Stimulated activated naive CD8-positive, alpha-beta T cell treated with anti-CD3 and anti-CD28 coated beads, Interleukin-15, Interleukin-2, amounts not matched to agents 100 U/mL and 50 U/mL, for 24 hours (primary cell): ENCODE measurements at places on chromosomes 3 and 15.

DNA sequence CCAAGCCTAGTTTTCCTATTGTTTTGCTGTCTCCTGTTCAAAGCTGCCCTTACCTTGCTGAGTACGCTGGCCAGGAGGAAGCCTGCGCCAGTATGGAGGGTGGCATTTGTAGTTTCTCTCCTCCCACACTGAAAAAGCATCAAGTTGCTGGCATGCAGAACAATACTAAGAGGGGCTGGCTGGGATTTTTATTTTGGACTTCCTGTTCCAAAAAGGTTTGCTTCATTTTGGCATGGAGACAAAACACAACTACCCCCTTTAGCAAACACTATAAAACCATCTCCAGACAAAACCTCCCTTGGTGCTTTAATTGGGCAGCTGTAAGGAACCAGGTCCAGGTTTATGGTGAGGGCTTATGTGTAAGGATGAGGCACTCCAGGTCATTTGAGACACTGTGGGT is 457.6 kb downstream of the PDCD6IP start:
- DNase-seq: no peak

- DNase-seq: peak; percentile 4
Observed at GRCh38 chr3:42507761-42508335, 5.4 kb downstream of the VIPR1 start.

DNA sequence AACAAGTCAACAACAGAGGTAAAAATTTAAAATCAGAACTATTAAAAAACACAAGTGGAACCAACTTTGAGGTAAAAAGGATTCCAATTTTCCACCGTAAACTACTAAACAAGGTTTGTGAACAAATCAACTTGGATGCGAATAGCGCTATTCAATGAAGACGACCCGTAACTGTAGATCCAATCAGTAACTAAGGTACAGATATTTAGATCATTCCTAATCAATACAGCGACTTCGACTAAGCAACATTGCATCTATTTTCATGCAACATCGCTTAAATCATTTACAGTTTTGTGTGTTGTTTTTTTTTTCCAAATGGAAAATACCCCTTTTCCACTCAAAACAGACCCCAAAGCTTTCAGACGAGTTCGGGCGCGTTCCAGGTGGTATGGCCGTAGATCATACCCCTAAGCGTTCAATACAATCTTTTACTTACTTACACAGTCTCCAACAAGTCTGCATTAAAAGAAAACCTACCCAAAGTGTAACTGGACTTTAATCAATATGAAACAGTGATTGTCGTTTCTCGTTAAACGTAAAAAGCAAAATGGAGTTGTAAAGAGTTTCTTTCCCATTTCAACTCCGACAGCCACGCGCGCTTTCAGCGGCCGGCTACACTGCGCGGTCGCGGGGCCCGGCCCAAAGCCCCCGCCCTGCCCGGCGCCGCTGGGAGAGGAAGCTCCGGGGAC is 786 bp downstream of the RHOA start:
- DNase-seq: no peak

DNA sequence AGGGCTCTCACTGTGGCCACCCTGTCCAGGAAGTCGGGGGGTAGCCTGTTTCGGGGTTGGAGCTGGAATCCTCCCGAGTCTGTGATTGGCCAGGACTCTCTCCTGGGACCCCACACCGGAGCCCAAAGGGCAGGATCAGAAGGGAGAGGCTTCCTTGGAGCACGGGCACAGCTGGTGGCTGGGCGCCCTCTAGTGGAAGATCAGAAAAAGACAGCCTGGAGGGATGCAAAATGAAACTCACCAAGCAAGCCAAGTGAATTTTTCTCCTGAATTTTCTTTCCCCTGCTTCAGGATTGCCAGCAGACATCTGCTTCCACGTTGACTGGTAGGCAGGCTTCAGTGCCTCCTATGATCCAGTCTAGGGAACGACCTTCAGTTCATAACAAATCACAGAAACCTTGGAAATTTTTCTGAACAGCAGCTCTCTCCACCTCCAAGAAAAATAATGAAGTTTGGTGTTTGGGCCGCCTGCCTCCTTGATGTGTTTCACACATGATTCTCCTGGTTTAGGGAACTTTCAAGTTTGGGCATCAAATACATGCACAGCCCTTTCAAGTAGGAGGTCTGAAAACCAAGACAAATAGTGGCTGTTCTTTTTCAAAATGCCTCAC is 224.6 kb downstream of the VPS13C start:
- DNase-seq: peak; percentile 62

DNA sequence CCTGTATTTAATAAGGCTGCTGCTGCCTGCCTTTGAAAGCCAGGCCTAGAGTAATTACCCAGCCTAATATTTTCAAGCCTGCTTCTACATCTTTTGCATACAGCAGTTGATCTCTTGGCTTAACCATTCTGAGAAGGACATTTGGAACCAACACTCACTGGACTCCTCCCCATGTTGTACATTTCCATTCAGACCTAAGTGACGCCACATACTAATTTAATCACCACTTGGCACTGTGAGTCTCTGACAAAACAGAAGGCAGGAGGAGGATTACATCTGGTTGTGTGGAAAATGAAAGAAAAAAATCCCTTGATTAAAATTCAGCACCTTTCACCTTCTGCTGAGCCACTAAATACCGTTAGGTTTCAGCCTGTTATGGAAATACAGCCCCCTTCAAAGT is 102.2 kb upstream of the ARRDC4 start:
- DNase-seq: no peak

- no peak for DNase-seq
Observed at GRCh38 chr15:51318382-51319150, 19.8 kb downstream of the CYP19A1 start.

DNA sequence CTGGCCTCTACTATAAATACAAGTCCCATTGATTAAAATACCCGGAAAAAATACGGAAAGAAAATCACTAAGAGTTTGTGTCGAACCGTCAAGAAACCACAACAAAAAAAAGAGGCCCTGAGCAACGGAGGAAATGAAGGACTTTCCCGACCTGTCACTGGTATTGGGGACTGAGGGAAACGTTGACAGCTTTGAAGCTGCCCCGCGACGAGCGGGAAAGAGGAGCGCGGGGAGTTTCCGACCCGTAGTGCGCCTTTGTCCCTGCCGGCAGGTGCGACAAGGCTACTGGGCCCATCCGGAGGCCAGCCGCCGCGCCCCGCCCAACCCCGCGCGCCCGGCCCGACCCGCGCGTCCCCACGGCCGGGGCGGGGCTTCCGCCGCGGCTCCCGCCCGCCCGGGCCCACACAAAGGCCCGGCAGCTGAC is 416 bp downstream of the PBRM1 start:
- peak; percentile 88 for DNase-seq

DNA sequence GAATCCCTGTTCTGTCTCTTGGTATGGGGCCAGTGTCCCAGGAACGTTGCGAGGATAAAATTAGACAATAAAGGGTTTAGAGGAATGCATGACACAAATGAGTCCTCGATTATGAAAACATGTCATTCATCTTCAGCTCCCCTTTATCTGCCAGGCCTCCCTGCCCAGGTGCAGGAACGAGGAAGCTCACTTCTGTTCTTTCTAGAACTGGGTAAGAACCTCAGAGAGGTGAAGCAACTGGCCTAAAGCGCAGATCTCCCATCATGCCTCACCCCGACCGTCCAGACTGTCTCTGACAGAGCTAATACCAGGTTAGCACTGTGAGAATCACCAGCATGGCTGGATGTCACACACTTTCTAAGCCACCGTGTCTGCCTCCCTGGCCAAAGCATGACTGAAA is 1.5 kb upstream of the ITIH1 start:
- DNase-seq: no peak

DNA sequence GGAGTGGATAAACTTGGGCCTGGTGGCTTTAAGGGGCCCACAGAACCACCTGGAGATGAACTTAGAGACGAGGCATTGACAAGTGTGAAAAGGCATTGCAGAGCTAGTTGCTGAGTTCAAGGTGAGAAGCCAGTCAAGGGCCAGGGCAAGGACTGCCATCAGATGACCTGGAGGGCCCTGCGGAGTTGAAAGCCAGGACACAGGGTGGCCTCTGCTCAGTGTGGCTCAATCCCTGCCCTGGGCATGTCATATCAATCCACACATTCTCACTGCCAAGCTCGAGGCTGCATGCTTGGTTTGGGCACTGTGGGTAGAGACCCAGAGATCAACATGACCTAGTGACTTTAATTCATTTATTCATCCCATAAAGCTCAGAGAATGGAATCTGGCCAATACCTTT is 9.2 kb downstream of the PAQR5 start:
- no peak for DNase-seq

DNA sequence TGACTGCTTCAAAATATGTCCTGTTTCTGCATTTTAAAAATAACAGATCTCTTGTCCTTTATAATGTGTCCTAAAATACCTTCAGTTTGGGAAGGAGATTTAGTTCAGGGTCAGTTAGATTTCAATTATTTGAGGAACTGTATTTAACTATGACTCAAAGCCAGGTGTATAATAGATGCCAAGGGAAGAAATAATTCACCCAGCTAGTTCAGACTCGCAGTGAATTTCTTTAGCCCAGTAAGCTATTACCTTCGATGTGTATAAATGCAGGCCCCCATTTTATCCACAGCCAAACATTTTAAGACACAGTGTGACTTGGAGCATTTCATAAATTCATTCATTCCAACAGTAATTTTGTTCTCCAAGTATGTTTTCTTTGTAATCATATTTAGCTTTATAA is 458.0 kb downstream of the ZNF385D start:
- DNase-seq: no peak

- no peak for DNase-seq
Observed at GRCh38 chr15:56984681-56985481, 66.4 kb downstream of the TCF12 start.

GRCh38 chr3:48614044-48614443 is 4.6 kb upstream of the UQCRC1 start:
- peak; percentile 28 for DNase-seq

- no peak for DNase-seq
Observed at GRCh38 chr3:63494646-63495045, 157.8 kb upstream of the SNTN start.

GRCh38 chr3:13621381-13622221 is 72.7 kb downstream of the FBLN2 start:
- DNase-seq: peak; percentile 54

DNA sequence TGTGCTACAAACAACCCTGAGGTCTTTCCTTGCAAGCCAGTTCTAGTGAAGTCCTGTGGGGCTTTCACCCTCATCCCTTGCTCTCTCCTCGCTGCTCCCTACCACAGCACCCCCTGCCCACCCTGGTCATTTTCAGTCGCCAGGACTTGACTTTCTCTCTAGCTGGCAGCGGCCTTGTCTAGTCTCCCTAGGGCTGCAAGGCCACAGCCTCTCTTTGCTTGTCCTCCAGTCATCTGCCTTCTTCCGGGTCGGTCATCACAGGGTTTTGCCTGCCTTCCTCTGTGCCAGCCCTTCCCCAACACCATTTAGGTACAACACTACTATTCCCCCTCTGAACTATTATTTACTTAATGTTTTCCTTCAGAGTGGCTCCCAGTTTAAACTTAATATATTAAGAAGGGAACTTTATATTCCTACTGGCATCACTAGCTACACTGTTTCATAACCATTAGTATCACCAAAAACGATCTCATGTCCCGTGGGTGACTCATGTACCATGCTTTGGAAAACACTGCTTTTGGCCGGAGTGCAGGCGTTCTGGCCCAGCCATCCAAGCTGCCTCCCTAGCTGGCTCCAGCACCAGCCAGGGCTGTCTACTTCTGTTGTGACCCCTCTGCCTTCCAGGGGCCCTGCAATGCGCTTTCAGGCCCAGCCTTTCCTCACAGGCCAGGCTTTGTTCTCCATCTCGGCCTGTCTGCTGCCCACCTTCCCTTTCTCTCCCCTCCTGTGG is 21.4 kb downstream of the FAH start:
- DNase-seq: no peak

- DNase-seq: no peak
Observed at GRCh38 chr3:23809294-23809693, 3.5 kb downstream of the UBE2E1 start.

DNA sequence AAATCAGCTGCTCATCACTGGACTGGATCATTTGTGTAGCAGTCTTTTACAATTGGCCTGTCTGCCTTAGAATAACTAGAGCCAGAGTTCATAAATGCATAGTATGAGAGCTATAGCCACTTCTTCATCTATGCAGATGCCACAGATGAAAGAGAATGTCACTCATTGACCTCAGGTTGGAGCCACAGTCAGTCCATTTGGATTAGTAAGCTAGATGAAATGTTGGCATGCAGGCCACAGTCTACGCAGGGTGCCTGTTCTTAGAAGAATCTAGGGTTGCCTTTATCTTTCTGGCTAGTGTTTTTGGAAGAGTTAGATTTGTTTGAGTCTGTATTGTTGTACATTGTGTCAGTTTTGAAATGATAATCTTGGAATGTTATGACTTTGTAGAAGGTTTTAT is 25.4 kb upstream of the EDEM1 start:
- no peak for DNase-seq
